Fibroblast of upper back skin (primary cell): ENCODE measurements at places on chromosomes 7 and 10.

DNA sequence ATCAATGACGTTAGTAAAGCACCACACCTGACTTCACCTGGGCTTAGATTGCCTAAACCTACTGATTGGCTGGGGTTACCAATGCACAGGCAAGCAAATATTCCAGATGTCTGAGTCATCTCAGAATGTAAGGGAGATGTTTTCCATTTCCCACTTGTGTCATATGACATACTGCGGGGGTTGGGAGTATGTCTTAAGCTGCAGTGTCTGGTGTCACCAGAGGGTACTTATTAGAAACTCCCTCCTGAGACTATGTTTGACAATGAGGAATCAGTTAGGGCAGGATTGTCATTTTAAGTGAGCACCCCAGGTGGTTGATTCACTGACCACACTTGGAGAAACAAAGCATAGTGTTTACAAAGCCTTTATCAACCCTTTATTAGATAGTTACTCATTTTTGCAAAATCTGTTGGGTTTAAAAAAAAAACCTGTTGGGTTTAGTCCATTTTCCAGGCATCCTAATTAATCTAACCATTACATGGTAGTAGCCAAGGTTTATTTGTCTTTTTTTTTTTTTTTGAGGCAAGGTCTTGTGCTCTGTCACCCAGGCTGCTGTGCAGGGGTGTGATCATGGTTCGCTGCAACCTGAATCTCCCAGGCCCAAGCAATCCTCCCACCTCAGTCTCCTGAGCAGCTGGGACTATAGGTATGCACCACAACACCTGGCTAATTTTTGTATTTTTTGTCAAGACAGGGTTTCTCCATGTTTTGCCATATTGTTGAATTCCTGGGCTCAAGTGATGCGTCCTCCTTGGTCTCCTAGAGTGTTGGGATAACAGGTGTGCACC, 72.5 kb downstream of the CDK6 start:
- peak; percentile 74 for DNase-seq

- no peak for DNase-seq
These were observed 520.4 kb downstream of the SDK1 start for GRCh38 chr7:3821488-3821887.

- no peak for DNase-seq
These were observed 97.9 kb upstream of the IKZF1 start for GRCh38 chr7:50206453-50207250.

DNA sequence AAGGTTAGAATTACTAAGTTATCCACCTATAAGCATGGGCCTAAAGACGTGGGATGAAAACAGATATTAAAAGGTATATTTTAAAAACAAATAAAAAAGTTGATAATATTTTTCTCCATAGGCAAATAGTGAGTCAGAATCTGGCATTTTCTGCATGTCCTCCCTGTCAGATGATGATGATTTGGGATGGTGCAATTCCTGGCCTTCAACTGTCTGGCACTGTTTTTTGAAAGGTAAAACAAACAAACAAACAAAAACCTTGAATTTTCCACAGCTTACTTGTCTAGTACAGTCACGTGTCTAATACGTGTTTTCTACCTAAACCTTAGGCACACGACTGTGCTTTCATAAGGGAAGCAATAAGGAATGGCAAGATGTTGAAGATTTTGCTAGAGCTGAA, 17.4 kb downstream of the HBP1 start:
- no peak for DNase-seq

- DNase-seq = peak; percentile 52
These were observed 1040.2 kb upstream of the SORCS1 start for GRCh38 chr10:108204528-108205305.

- DNase-seq = no peak
These were observed 127.5 kb upstream of the PLXNA4 start for GRCh38 chr7:132703742-132704141.

GRCh38 chr10:46284286-46285229, 2.2 kb upstream of the ANTXRL start:
- DNase-seq = peak; percentile 65

DNA sequence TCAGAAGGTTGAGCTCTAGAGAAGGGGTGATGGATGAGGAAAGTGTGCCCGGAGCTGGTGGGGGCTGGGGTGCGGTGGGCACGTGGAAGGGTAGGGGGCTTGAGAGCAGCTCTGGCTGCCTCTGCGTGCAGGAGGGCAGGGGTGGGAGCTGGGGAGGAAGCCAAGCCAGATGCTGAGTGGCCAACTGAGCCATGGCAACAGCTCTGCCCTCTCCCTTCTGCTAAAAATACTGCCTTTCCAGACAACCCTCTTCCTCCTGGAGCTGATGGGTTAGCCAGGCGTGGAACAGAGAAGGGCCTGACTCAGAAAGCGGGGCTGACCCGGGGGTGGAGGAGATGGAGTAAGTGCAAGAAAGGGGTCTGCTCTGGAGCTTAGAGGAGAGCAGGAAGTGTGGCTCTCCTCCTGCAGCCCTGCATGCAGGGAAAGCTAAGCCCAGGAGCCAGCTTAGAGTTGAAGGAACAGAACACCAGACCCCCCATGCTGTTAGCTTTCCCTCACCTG, 114.6 kb upstream of the AGK start:
- DNase-seq = no peak

GRCh38 chr7:110168010-110168409, 922.9 kb upstream of the LRRN3 start:
- DNase-seq = peak; percentile 24

GRCh38 chr7:30911561-30911969, at the start of gene AQP1:
Gene AQP1, plus strand, starts transcription at chr7:30911853. Its CDS starts 57 bp downstream, at chr7:30911910.
- peak; percentile 87 for DNase-seq

- DNase-seq = peak; percentile 41
These were observed 988.6 kb downstream of the SORCS1 start for GRCh38 chr10:106175760-106176377.

DNA sequence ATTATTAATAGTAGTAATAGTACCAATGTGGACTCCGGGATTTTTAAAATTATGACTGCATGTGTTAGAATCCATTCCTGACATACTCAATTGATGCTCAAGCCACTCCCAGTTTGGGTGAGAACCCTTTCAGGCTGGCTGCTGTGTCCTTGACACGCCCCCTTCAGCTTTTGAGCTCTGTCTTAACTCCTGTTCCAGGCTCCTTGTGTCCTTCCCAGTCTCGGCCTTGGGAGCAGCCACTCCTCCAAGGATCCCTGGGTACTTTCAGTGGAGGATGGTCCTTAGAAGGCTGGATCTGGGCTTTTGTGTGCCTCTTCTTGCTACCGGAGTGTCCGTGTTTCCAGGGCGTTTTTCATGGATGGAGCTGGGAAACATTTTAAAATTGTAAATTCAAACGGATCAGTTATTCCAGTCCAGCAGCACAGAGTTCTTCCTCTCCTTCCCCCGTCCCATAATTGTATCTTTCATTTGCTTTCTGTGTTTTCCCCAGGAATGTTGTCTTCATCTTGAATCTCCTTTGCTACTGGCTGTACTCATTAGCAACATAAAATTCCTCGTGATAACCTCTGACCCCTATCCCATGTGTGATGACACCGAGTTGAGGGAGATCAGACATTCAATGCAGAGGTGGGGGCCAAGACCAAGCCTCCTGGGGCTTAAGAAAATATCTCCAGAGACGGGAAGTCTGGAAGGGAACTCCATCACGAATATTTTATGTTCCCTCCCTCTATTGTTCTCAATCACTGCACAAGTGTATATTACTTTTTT, 40.0 kb upstream of the PFKFB3 start:
- DNase-seq = no peak

DNA sequence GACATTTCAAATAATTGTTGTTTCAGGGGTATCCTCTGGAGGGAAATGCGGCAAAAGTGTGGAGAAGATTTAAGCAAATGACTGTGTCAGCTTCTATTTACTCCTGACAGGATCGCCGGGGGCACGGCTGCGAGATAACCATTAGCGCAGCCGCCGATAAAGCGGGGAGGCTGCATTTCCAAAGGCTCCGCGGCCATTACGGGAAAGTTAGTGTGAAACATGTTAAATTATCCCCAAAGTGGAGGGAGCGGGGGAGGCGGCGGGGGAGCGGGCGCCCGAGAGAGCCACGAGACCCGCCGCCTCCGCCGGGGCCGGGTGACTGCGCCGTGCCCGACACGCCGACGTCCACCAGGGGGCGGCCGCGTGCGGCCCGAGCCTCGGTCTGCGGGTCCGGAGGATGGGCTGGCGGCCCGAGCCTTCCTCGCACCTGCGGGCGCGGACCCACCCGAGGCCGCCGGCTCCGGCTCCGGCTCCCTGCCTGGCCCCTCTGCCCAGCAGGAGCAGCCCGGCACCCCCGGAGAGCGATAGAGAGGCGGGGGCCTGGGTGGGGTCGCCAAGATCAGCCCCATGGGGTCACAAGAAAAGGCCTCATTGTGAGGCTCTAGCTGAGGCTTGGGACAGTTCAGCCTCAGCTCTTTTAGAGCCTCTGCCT, 74.4 kb upstream of the PAX2 start:
- DNase-seq = no peak

DNA sequence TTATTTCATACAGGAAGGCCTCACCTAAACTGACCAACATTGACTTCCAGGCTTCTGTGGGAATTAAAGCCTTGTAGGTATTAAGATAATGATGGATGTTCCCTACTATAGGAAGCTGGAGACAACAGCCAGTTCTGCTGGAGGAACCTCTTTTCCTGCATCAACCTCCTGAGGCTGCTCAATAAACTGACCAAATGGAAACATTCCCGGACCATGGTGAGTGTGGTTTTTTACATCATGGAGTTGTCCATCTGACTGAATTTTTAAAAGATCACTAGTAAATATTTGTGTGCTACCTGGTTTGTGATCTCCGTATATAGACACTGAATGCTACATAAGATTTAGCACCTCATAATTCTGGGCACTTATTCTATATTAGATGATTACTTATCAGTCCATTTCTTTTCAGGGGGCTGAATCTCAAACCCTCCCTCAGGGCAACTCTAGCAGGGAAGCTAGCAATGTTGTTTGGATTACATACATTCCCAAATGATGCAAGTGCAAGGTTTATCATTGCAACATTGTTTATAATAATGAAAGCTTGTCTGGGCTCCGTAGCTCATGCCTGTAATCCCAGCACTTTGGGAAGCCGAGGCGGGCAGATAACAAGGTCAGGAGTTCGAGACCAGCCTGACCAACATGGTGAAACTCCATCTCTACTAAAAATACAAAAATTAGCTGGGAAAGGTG, 21.5 kb upstream of the SMKR1 start:
- no peak for DNase-seq
